ENCODE measurements at places on chromosomes 13 and 19.

GRCh38 chr19:49492573-49493405 lies 3.4 kb upstream of the RPS11 start:
- no peak for DNase-seq

DNA sequence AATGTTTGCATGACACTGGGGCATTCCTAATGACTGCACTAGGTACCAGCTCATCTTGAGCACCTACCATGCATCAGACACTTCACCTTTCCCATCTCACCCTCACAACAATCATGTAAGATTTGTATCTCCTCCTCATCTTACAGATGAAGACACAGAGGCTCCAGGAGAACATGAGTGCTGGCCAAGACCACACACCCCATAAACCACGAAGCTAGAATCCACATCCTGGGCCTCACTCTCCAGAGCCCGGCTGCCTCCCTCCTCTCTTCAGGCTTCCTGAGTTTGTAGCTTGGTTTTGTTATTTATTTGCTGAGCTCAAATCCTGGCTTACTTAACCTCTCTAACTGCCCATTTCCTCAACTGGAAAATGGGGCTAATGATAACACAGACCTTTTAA lies 25.9 kb downstream of the FAM216B start:
- DNase-seq = no peak

GRCh38 chr19:39515551-39516191 lies 732 bp downstream of the SELENOV start:
- no peak for DNase-seq

GRCh38 chr13:19634256-19634740 lies 839 bp downstream of the MPHOSPH8 start:
- DNase-seq = no peak

DNA sequence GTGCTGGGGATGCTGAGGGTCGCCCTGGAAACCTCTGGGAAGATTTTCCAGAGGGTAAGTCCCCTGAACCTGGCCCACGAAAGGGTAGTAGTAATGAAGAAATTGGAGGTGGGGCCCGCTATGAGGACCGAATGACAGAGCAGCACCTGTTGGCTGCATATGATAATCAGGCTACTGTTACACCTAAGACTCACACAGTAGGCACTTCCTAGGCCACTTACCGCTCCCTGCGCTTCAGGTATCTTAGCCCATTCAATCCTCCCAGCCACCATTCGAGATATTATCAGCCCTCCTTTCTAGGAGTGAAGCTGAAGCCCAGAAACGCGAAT lies 4.3 kb upstream of the LRFN3 start:
- DNase-seq = no peak

DNA sequence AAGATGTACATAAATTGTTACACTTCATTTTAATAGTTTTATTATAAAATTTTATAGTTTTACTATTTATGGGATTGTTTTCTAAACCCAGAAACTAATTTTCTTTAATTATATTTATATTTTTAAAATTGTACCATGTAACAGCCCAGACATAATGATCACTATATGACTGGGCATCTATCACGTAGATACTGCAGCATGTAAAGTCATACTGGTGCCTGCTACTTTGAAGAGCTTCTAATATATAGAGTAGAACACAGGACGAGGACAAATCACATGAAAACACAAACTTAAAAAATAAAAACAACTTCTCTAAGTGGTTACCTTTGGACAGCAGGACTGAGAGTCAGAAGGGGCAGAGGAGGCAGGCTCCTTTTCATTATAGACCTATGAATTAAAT lies 5.3 kb downstream of the ELF1 start:
- DNase-seq = no peak

- DNase-seq = no peak
Observed at GRCh38 chr19:54616821-54617560, 13.3 kb upstream of the LILRB1 start.

DNA sequence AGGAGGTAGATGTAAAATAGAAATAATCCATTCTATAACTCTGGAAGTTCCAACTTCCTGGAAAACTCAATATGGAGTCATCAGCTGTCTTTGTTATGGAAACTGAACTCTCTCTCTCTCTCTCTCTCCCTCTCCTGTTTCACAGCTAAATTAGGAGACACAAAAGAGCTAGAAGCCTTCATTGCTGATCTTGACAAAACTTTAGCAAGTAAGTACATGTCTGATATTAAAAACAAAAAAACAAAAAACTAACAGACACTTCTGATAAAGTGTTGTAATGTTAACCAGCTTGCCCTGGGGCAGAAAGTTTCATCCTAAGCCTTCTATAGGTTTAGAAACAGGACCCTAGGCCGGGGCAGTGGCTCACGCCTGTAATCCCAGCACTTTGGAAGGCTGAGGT lies 11.3 kb downstream of the RGCC start:
- DNase-seq = no peak

DNA sequence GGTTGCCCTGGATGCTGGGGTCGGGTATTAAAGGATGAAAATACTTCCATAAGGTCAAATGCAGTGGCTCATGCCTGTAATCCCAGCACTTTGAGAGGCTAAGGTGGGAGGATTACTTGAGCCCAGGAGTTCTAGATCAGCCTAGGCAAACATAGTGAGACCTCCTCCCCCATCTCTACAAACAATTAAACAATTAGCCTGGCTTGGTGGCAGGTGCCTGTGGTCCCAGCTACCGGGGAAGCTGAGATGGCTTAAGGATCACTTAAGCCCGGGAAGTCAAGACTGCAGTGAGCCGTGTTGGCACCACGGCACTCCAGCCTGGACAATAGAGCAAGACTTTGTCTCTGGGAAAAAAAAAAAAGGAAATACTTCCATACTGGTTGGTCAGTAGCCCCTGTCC lies 1.5 kb downstream of the KLK11 start:
- DNase-seq = no peak

- no peak for DNase-seq
Observed at GRCh38 chr13:106493533-106494220, 41.8 kb downstream of the EFNB2 start.

DNA sequence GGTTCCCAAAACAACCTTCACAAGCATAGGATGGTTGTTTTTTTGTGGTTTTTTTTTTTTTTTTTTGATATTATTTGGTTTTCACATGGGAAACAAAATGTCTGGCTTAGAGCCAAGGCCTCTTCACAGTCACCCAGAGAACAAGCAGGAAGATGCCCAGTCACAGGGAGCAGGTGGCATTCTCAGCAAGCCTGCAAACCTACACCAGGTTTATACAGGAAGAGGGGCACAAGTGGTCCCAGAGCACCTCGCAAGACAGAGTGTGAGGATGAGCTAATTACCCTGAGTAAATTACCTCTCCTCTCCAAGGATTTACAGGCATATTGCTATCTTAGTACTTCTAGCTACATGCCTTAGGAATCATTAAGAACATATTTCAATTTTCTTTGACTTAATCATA lies 1375.6 kb downstream of the EFNB2 start:
- no peak for DNase-seq

DNA sequence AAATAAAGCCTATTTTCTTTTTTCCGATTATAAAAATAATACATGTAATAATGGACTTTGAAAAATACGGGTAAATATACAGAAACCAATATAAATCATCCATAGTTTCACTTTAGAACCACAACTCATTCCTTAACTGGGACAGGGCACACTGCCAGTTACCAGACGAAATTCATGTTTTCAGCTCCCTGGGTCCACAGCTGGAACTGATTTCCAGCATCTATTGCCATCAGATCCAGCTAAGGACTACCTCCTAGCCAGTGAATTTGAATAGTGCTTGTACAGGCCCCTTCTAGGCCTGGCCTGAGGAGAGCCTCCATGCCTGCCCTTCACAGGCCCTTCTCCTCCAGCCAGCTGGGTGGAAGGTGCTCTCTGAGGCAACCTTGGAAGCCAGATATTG lies 30.0 kb upstream of the ATP12A start:
- DNase-seq = no peak

DNA sequence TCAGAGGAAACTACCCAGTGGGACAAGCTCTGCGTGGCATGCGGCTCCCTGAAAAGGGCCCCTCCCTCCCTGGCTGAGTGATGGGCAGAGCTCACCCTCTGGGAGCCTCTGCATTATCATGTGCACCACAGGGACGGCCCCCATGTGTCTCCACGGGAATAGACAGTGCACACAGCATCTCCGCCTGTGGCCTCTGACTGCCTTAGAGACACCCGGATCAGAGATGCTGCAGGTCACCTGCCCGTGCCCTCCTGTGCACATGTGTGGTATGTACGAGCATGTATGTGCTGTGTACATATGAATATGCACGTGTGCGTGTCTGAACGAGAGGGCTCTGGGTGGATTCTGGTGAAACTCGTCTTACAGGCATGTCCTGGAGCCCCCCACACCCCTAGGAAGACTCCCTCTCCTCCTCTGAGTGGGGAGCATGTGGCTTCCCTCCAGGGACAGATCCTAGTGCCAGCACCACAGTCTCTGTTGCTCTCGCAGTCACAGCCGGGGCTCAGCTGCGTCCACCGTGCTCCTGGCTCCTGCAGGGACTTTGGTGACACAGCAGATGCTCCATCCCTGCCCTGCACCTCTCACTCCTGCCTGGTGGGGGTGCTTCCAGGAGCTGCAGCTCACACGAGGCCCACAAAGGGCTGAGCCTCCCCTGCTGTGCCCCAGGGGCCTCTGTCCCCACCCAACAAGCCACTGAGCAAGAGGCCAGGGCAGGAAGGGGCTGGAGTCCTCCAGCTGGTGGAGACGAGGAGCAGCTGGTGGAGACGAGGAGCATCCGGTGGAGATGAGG lies 19.6 kb downstream of the C13orf46 start:
- no peak for DNase-seq

DNA sequence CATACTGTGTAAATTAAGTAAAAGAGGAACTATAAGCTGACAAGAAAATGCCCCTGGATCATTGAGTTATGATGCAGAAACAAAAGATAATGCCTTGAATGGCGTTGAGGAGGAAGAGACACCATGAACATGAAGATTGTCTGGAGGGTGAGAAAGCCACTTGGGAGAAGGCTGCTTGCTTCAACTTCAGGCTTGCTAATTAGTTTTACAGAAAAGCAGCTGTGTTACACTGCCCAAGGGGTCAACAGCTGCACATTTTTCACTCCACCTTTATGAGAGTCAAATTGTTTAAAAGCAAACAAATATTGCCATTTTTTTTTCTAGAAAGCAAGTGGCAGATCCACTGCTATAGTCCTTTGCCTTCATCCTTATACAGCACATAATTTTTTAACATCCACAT lies 35.5 kb upstream of the KLF12 start:
- no peak for DNase-seq

DNA sequence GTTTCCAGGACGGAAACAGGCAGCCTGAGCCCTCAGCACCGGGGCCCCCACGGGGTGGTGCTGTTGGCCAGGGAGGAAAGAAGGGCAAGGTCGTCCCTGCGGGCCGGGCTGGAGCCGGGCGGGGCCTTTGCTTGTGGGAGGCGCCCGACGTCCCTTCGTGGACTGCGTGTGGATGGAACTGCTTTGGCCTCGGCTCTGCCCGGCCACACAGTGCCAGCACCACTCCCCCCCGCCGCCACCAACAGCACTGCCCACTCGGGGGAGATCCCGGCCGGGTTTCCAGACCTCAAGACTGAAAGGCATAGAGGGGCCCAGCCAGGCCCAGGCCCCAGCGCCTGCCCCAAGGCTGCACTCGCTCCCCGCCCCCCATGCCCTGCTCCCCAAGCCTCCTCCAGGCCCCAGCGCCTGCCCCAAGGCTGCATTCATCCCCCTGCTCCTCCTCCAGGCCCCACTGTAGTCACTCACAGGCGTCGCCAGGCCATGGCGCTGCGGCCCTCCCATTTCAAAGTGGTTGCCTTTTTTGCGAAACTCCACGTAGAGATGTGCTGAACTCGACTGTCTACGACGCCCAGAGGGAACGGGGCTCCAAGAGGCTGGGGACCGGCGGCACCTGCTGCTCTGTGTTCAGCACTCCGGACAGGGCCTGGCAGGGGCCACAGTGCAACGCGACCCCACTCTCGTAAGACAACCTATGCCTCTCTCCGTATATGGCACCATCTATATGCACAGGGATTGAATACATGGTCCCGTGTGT lies 22.5 kb downstream of the C13orf46 start:
- DNase-seq = no peak

DNA sequence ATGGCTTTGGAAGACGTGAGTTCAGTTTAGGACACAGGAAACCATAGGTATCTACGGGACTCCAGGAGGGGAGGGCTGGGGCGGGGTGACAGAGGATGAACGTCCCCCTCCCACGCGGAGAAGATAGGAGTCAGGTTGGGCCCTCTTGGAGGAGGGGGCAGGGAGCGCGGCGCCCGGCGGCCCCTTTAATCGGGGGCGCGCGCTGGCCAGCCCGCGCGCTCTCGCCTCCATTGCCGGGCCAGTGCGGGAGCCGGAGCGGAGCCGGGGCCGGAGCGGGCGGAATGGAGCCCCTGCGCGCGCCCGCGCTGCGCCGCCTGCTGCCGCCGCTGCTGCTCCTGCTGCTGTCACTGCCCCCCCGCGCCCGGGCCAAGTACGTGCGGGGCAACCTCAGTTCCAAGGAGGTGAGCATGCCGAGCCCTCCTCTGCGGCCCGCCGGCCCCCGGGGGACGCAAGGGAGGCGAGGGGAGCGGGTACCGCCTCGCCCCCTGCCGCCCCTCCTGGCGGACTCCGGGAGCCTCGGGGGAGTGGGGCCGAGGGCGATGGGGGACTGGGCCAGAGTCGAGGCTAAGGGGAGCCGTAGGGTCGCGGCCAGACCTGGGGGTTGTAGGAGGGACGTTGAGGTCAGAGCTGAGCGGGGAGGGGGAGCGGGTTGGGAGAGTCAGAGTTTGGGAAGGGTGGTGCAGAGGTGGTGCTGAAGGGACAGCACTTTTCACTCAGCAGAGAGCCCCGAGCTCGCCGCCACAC lies at the start of gene TMEM145:
Gene TMEM145 (plus strand): TSS at position 214 of the 744 bp plus-strand sequence. CDS start 68 bp downstream, at position 282.
- no peak for DNase-seq

DNA sequence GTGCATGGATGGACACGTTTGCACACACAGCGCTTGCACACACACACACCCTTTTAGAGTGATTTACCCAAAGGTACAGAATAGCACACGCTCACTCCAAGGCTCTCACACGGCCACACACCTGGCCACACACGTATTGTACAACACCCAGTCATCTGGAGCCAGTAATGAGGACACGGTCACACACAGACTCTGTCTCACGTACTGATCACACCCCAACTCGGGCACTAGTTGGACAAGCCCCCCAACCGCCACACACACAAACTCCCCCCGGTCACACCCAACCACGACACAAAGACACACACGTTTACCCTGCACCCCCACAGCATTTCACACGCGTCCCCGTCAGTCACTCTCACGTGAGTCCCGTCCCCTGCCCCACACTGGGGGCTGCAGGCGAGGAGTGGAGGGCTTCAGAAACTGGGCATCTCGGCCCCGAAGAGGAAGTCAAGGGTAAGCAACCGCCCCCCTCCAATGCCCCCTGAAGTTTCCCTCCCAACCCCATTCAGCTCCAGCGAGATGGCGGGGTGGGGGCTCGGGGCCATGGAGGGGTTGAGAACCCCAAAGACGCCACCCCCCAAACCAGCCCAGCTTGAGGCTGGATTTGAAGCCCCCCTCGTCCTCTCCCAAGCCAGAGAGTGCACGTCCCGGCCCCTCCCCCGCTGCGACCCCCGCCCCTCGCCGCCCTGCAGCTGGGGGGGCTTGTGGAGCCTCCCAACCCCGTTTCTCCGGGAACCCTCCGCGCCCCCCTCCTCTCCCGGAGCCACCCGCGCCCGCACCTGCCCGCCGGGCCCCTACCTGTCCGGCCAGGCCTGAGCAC lies 599 bp downstream of the OLFM2 start:
- DNase-seq = no peak

GRCh38 chr19:58385891-58386575 lies 1.0 kb upstream of the RPS5 start:
- DNase-seq = no peak

All from activated gamma-delta T cell treated with anti-CD3 and anti-CD28 coated beads, Interleukin-2, amount 50 U/mL, for 16 hours (primary cell).